Fibroblast of lung (primary cell): ENCODE measurements at places on chromosomes 2 and 18. TPM values are rescaled to one million over a fixed set of nuclear protein-coding genes. Genes with fewer than 3 reads are reported as not detected.

KLHL14 gene
- not detected in 2 replicates for total RNA-seq

GAL3ST2 gene
- 0.17 TPM in 1 of 2 replicates, not detected in the other for total RNA-seq

BIN1 gene
- 68.7 and 119 TPM in 2 replicates for total RNA-seq

POTEE gene
- not detected in 2 replicates for total RNA-seq
